ENCODE measurements at places on chromosomes 5 and 9.

DNA sequence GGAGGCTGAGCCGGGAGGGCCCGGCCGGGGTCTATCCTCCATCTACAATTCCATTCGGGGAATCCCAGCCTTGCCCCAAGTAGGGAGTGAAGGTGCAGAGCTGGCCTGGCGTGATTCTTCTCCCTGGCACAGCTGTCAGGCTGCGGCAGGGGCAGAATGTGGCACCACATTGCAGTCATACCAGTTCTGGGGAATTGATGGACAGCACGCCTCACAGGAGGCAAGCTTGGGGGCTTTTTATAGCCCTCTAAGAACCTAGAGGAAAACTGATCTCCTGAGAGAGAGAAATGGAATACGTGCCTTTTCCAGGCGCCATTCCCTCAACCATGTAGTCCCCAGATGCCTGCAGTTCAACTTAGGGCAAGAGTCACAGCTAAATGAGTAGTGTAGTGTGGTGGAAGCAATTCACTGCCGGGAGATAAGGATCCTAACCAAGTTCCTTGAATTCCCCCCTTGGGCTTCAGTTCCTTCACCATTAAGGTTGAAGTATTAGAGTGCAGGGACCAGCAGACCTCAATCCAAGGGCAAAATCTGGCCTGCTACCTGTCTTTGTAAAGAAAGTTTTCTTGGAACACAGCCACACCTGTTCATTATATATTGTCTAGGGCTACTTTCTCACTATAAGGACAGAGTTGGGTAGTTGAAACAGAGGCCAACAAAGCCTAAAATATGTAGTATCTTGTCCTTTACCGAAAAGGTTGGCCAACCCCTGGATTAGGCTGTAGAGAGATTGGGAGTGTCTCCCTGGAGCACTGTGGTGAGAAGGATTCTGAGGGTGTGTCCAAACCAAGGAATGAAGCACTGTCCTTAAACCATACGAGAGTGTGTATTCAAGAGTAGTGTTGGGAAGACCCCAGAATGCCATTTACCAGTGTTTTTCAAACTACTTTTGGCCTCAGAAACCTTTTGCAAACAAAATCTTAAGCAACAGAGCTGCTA lies 10.6 kb downstream of the AFAP1L1 start:
- DNase-seq: no peak

- no peak for DNase-seq
These were observed 239.4 kb upstream of the FBXL7 start for GRCh38 chr5:15260356-15261268.

DNA sequence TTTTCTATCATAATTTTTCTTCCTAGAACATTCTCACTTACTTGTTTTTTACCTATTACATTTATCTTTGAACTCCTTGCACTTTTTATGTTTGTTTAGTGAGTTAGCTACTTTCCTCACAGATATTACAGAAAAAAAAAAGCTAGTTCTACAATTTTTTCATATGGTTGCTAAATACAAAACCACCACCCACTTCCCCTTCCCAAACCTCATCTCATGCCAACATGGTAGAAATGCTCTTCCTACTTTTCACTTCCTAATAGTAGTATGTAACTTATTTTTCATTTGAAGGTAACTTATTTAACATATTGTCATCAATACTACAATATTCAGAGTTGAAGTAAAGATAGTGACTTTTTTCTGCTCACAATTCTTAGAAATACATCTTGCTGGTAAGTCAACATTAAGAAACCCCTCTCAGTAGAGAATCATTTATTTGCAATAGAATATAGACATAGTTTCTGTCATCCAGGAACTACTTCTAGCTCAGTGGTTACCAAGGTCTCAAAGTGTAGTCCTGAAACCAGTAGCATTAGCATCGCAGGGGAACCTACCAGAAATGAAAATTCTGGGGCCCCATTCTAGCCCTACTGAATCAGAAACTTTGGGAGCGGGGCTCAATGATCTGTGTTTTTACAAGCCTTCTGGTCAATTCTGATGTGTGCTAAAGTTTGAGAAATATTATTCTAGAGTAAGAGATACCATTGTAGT lies 1124.6 kb downstream of the DTWD2 start:
- DNase-seq: no peak

DNA sequence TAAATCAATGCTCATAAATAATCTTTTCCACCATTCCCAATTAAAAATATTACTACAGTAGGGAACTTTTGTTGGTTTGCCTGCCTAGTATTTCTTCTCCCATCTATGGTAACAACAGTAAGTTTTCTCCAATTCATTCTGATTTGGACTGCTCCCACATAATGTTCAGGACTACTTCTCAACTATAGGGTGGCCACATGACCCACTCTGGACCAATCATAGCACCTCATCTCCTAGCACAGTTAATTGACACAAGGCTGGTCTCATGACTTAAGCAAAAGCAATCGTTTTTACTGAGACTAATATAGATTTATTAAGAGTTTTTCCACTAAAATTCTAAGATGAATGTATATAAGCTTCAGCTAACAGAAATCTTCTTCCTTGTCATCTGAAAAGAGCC lies 28.7 kb upstream of the SLCO6A1 start:
- DNase-seq: no peak

DNA sequence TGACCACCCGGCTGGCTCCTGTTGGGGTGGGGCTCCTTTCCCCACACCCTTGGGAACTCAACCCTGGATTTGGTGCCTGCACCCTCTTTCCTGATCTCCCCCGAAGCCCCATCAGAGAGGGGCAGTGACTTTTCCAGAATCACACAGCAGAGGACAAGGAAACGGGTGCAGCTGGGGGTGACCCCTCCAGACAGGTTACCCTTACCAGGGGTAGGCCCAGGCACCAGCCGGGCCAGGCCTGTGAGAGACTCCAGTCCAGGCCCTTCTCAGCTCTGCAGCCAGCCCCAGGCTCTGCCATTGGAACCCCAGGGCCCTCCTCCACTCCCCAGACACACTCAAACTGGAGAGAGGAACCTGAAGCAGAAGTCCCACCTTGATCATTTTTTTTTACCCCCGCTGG lies 19.0 kb upstream of the PHYHD1 start:
- no peak for DNase-seq

- no peak for DNase-seq
These were observed 6.4 kb downstream of the PRKAA1 start for GRCh38 chr5:40791715-40792139.

GRCh38 chr5:123808461-123809380 lies 296.7 kb downstream of the CSNK1G3 start:
- no peak for DNase-seq

- DNase-seq: no peak
These were observed 615 bp downstream of the PSMD5 start for GRCh38 chr9:120841930-120842684.

GRCh38 chr5:133316346-133317343 lies 264.8 kb downstream of the HSPA4 start:
- DNase-seq: no peak

- no peak for DNase-seq
These were observed 4.1 kb upstream of the ADGRV1 start for GRCh38 chr5:90554358-90555006.

- DNase-seq: no peak
These were observed 14.0 kb downstream of the SPRY4 start for GRCh38 chr5:142310803-142311202.

DNA sequence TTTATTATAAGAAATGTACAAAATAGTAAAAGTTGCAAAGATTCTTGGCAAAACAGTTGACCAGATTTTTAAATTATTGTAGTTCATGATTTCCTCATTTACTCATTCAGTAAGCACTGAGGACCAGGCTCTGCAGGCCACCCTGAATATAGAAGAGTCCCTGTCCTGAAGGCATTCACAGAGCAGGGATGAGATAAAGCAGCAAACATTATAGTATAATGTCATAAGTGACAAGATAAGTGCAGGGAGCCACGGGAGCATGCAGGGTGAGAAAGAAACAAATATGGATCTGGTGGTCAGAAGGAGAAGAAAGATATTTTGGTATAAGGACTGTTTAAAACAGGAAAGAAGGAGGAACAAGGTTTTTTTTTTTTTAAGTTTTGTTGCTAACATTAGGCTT lies 46.0 kb downstream of the PARP8 start:
- DNase-seq: no peak

GRCh38 chr5:16489322-16489791 lies 23.8 kb upstream of the ZNF622 start:
- DNase-seq: peak; percentile 89

- no peak for DNase-seq
These were observed 124.6 kb downstream of the ATP10B start for GRCh38 chr5:160727296-160727997.

DNA sequence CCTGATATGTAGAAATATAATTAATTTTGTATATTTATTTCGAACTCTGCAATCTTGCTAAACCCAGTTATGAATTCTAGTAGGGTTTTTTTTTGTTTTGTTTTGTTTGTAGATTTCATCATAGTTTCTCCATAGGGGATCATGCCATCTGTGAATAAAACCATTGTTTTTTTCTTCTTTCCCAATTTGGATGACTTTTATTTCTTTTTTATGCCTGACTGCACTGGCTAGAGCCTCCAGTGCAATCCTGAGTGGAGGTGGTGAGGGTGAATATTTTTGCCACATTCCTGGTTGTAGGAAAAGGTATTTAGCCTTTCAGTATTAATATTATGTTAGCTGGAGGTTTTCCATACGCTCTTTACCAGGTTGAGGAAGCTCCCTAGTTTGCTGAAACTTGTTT lies 70.0 kb upstream of the GFPT2 start:
- no peak for DNase-seq

GRCh38 chr9:130682421-130683121 lies 11.0 kb upstream of the EXOSC2 start:
- DNase-seq: peak; percentile 74

DNA sequence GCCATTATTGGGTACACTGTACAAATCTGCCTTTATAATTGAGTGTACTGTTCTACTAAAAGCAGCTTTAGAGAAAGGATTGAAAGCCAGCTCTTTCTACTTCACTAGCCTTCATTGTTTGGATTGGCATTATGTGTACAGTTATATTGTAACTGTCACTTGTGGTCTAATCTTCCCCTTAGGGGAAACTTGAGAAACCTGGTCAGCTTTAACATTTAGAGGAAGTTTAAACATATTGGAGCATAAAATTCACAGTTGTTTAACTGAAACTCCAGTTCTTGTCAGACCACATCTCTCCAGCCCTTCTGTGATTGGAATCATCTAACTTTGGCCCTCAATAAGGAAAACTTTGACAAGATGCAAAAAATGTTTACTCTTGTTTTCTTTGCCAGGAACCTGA lies 24.6 kb downstream of the PIK3R1 start:
- DNase-seq: no peak

GRCh38 chr9:98191671-98192502 lies 550 bp downstream of the CORO2A start:
- DNase-seq: peak; percentile 10

GRCh38 chr9:68446836-68447235 lies 90.4 kb downstream of the PGM5 start:
- no peak for DNase-seq

DNA sequence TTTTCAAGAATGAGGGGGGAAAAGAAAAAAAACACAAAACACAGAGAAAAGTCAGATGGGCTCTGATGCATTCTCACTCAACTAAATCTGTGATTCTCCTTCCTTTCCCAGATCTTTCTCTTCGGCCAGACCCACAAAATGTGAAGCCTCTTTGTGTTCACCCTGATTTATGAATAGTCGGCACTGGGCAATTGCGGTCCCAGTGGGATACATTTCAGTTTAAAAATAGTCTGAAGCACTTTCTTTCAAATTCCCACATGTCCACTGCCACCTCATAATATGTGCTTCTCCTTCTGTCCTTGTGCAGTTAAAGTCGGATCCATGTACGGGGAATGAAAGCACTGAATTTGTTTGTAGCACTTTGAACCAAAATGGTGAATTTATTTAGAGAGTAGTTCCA lies 995.4 kb upstream of the WWC1 start:
- DNase-seq: no peak

GRCh38 chr9:71774920-71775319 lies 6.6 kb upstream of the CEMIP2 start:
- no peak for DNase-seq

DNA sequence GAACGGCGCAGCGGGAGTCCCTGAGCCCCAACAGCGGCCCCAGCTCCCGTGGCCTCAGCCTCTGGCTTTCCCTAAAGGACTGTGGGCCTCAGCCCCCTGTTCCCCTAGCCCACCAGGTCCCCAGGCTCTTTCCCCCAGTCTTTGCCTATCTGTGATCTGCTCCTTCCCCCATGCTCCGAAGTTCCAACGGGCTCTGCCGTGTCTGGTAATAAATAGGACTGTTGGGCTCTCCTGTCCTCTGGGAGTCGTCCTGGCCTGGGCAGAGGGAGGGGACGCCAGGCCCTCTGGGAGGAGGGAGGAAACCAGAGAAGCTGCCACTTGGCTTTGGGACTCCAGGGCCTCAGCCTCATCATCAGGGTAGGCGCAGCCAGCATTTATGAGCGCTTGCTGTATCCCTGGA lies 28.1 kb downstream of the ADGRD2 start:
- no peak for DNase-seq

DNA sequence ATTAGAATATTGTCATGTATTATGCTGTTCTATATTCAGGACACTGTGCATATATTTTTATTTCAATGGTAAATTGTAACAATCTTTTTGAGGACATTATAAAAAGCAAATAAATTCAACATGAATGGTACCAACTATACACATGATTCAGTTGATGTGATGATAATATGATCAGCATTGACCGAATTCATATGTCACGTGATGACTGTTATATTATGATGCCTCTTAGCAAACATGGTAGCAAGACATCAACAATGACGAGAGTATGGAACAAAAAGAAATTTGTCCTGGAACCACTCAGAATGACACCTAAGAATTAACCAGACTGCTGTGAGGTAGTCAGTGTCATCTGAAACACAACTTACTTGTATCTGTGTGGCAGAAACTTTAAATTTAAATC lies 161.5 kb upstream of the OR13F1 start:
- DNase-seq: no peak

DNA sequence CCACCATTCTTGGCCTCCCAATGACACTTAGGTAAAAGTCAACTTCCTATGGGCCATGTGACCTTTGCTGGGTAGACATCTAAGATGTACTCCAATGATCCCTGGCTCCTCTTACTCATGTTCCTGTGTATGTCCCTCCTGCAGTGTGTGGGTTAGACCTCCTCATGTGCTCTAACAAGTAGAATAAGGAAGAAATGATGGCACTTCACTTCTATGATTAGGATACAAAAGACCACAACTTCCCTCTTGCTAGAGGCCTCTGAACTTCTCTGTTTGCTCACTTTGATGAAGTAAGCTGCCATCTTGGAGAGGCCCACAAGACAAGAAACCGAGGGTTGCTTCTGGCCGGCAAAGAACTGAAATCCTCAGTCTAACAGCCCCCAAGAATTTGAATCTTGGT lies 131.8 kb downstream of the TAF11L14 start:
- no peak for DNase-seq

DNA sequence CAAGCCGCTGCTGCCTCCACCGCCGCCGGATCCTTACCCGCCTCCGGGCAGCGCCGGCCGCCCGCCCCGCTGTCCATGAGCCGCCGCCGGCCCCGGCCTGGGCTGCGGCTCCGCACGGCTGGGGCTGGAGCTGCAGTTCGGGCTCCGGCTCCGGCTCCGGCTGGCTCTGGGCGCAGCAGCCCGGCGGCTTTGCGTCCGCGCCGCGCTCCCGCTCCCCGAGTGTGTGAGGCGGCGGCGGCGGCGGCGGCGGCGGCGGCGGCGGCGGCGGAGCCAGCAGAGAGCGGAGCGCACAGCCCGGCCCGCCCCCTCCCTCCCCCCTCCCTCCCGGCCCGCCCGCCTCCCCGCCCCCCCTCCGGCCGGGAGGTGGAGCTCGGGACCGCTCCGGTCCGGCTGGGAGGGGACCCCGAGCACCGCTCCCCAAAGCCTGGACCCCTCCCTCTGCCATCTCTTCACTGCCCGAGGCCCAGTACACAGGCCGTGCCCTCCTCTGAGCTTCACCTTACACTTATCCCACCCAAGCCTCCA lies at the start of gene PCDH1:
PCDH1 (minus strand) TSS at position 225 of the 525 bp plus-strand sequence; CDS start at position 77, 148 bp downstream.
- DNase-seq: no peak
